Hypothalamus (tissue), 51 donors: ENCODE measurements at places on chromosomes 12 and 14.
A peak's percentile ranks its signal among the peaks of the same experiment; 100 is the strongest.

GRCh38 chr12:47216150-47216677 is 136.5 kb upstream of the AMIGO2 start:
- no peak for DNase-seq

DNA sequence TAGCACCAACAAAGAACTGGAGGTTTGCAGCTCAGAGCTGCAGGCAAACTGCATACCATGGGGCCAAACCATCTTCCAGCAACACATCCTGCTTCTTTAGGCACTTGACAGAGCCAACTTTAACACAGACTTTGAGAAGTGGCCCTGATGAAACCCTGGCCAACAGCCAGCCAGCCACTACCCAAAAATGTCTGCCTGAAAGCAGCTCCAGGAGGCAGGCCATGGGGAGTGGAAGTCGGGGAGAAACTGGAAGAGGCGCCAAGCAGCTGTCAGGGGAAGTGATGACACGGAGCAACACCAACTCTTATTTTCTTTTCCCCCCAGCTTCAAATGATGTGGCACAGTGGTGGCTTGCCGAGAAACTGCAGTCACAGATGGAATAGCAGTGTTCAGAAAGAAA is 110.9 kb upstream of the PLXNC1 start:
- no peak for DNase-seq

DNA sequence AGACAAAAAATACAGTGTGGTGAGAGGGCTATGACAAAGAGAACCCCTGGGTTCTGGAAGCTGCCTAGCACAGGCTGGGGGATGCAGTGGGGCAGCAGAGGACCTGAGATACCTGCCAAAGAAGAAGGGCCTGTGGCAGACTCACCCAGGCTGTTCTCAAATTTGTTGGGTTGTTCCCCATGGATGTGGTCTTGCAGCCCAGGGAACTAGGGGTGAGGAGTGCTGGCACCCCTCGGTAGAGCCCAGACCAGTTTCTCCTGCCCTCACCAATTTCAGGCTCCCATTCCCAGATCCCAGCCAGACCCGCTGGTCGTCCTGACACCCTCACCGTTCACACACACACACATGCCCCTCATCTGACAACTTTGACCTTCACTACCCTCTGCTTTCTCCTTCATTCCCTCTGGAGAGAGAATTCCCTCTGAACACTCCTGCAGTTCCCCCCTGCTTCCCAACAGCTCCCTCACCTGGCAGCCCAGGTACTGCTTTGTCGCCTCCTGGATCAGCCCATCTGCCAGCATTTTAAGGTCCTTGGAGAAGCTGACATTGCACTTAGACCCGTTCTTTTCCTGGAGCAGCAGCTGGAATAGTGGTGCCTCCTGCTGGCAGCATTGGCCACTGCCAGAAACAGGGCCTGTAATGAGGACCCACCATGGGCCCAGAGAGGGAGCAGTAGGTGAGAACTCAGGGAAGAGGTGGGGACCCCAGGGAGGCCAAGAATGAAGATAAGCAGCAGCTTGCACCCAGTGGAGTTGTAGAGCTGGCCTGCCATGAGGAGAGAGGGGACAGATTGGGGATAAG is 5.9 kb upstream of the GDF11 start:
- DNase-seq: no peak

DNA sequence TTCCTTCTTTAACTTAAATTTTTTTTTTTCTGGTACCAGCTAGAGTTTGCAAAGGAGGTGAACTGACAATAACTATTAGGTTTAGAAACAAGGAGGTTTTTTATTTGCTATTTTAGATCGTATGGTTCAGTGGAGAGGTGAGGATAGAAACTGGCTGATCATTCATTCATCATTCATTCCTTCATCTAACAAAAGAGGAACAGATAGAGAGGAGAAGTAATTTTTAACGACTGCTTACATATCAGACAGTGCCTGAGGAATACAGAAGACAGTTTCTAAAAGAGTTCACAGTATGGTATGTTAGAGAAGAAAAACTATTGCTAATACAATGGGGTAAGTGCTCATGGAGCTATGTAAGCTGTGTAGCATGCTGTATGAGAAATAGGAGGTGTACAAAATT is 111.1 kb downstream of the ERC1 start:
- no peak for DNase-seq

DNA sequence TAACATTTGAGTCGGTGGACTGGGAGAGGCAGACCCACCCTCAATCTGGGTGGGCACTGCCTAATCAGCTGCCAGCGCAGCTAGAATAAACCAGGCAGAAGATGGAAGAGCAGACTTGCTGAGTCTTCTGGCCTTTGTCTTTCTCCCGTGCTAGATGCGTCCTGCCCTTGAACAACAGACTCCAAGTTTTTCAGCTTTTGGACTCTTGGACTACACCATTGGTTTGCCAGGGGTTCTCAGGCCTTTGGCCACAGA is 27.2 kb upstream of the DNM1L start:
- DNase-seq: no peak

- DNase-seq: peak; percentile 41
Observed at GRCh38 chr12:121139286-121139685, 6.6 kb downstream of the P2RX7 start.

DNA sequence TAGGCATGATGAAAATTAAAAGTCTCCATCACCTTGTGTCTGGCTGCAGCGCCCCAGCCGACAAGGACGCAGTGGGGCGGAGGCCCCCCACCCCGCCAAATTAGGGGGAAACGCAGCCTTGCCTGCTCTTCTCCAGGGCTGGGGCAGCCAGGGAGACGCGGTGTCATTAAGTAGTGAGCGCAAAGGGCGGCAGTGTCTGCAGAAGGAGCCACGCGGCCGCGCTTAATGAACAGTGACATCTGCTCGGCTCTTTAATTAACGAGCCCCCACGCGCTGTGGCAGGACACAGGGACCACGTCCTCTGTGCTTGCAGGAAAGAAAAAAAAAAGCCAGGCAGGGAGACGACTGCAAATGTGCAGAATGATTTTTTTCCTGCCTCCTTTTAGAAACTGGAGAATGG is 93.4 kb upstream of the NCOR2 start:
- DNase-seq: no peak

DNA sequence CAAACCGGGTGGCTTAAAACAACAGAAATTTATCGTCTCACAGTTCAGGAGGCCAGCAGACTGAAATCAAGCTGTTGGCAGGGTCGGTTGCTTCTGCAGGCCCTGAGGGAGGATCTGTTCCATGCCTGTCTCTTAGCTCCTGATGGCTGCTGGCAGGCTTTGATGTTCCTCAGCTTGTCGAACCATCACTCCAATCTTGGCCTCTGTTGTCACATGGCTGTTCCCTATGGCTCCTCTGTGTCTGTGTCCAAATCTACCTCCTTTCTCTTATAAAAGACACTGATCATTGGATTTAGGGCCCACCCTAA is 14.0 kb downstream of the NFATC4 start:
- DNase-seq: no peak

DNA sequence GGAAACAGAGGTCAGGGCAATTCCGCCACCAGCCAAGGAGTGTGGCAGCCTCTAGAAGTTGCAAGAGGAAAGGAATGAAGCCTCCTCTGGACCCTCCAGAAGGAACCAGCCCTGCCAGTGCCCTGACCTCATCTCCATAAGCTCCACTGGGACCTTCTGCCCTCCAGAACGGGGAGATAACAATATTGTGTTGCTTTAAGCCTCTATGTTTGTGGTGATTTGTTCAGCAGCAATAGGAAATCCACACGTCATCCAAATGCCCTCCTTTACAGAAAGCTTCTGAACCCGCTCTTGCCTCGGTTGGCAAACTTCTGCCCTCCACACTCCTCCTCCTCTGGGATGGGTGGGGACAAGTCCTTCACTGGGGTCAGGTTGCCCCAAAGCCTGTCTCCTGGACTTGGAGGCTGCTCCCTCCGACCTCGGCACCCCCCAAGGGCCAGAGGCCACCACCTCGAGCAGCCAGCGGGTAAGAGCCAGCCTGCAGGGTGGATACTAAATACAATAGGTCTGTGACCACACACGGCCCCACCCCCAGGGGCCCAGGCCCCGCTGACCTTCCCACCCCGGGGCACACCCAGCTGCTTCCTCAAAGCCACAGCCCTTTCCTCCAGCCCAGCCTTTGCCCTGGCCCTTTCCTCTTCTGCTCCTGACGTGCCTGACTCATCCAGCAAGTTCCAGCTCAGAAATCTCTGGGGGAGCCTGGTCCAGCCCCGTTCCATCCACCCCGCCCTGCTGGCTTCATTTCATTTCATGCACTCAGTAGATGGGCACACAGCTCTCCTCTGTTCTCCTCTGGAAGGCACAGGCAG is 58.7 kb upstream of the NCOR2 start:
- DNase-seq: no peak

GRCh38 chr14:77310026-77310425 is 10.7 kb downstream of the POMT2 start:
- DNase-seq: no peak

DNA sequence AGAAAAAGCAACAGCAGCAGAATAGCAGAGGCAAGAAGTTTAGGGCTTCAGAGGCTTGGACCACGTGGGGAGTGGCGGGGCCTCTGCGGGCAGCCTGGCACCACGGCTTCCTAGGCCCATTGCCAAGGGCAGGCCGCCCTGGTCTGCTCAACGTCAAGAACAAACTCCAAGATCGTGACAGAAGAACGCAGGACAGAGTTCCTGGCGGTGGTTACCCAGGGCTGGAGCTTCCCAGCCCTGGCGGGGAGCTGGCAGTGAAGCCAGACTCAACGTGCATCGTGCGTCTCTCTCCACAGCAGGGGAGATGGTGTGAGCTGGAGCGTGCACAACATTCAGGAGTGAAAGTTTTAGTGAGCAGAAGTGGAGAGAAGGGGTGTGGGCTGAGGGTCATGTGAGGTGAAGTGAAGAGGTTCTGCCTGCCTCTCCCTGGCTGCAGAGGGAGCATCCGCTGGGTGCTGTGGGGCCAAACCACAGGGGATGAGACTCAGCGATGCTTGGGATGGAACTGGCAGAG is 13.9 kb upstream of the CACNA2D4 start:
- DNase-seq: peak; percentile 79

DNA sequence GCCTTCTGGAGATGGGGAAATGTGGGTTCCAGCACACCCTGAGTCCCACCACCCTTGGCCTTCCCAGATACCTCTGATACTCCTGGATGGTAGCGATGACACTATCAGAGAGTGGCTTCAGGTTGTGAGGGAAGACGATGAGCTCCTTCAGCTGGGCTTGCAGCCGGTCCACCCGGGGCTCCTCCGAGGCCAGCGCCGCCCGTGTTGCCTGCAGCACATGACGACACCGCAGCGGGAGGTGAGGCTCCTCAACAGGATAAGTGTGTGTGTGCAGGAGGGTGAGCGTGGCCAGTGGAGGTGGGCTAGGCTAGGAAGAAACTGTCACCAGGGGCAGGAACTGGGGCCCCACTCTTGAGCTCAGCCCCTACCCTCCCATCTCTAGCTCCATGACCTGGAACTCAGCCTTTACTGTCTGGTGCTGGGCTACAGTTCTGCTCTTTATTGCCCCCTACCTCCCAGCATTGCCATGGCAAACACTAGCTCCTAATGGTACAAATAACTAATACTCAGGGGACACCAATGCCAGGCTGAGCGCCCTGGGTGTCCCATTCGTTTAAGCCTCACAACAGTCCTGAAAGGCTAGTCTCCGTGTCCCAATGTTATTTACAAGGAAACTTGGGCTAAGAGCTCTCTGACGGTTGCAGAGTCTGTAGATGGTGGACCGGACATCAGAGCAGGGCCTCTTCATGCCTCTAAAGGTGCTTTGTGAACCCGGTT is 64.1 kb downstream of the SYNE3 start:
- DNase-seq: no peak

- no peak for DNase-seq
Observed at GRCh38 chr14:55028066-55028465, 1.0 kb downstream of the SOCS4 start.

GRCh38 chr12:15808652-15809051 is 19.5 kb upstream of the EPS8 start:
- DNase-seq: no peak

DNA sequence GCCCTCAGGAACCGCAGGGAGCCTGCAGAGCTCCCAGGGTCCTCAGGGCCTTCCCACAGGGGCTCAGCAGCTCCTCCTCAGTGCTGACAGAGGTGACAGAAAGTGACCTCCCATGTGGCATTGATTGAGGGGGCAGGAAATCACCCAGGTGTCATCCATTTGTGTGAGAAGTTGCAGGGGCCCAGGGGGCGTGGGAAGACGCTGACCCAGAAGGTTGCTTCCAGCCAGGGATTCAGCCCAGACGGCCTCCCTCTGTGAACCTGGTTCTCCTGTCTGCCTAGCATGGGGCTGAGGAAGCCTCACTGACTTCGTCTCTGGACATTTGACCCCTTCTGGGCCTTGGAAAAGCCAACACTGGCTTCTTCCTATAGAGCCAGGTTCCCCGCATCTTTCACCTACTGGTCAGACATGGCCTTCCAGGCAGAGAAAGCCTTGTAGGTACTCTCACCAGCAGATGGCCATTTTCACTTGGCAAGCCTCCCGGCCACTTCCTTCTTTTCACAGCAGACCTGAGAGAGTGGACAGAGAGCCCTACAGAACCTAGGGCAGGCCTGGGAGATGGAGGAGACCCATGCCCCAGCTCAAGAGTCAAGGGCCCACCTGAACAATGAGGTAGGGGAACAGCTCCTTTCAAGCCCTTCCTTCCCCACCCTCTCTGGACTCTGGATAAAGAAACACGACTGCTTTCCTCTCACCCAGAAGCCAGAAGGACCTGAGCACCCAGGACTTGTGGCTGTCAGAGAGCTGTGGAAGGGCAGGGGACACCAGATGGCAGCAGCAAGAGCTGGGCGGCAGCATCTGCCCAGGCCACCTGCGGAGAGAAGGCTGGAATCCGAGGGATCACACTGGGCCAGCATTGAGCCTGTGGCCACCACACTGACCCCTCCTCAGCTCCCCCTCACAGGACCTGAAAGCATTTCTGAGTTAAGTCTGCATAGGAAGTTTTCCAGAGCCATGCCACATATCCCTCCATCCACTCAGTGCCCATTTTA is 377.8 kb downstream of the DPF3 start:
- DNase-seq: no peak

DNA sequence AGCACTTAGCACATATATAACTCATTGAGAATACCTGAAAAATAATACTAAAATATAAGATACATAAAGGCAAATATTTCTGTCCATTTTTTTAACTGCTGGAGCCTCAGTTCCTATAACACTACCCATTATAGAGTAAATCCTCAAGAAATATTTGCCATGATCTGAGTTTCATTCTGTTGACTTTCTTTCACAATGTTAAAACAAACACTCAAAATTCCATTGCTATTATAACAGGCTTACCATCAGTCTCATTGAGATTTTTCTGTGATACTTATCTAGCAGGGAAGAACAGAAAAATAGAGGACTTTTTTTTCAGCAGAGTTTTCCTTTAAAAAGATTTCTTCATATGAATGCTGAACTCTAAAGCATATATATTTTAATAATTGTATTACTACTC is 24.5 kb downstream of the LMO3 start:
- no peak for DNase-seq
